ENCODE measurements at places on chromosomes 1 and 21. TPM values are rescaled to one million over a fixed set of nuclear protein-coding genes. Genes with fewer than 3 reads are reported as not detected.

Gene CDKN2C
- 9.6 TPM for total RNA-seq

Gene RUNX3
- total RNA-seq = 13.1 TPM

DNA sequence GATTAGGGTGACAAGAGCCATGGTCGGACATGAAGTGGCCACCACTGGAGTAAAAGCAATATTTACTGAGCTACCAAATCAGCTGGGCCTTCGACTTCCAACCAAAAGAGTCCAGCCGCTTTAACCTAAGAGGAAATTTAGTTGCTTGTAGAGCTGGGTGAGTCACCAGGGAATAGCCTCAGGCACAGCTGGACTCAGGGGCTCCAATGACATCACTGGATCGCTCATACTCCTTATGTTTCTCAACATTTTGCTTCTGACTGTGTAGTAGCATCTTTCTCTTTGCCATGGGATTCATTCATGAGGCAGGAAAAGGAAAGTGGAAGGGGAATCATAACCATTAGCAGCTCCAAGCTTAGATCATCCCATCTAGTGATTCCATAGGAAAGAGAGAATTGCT, 664.4 kb downstream of the MATN1 start:
- DNase-seq = no peak

- no peak for DNase-seq
These were observed 10.9 kb upstream of the GOLT1A start for GRCh38 chr1:204224655-204225054.

DNA sequence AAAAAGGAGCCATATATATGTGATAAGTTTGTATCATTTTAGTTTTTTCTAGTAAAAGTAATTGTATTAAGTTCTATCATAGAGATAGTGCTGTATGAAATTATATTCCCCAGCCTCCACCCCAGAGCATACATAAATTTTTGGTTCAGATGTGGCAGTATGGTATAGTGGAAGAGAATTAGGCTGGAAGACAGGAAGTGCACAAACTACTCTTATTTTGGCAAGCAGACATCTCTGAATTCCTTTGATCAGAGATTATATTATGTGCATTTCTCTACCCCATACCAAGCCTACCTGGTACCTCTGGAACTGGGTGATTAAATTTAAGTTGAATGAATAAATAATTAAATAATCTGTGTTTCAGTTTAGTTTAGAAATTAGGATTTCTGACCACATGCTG, 55.9 kb downstream of the FNBP1L start:
- no peak for DNase-seq

- DNase-seq = no peak
These were observed 716 bp upstream of the HPDL start for GRCh38 chr1:45325851-45326506.

DNA sequence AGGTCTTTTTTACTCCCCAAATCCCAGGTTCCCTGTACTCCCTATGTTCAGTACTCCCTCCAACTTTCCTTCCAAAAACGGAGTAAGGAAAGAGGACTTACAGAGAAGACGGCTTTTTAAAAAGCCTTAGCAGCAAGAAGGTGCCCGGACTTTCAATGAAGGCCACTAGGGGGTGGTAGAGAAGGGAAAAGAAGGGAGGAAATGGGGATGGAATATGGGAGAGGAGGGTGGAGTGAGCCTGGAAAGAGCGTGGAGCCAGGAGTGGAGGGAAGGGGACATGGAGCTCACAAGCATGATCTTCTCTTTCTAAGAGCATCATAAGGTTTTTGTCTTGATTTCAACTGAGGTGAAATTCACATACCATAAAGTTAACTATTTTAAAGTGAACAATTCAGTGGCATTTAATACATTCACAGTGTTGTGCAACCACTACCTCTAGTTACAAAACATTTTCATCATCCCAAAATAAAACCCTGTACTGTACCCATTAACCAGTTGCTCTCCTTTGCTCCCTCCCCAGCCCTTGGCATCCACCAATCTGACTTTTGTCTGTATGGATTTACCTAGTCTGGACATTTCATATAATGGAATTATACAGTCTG, 129.9 kb downstream of the ZNF281 start:
- DNase-seq = no peak
